ENCODE measurements at places on chromosomes 6 and 20. TPM values are rescaled to one million over a fixed set of nuclear protein-coding genes. Genes with fewer than 3 reads are reported as not detected.

The SLC17A1 gene
- total RNA-seq: not detected

The LY6G6C gene
- total RNA-seq: not detected

The UBD gene
- total RNA-seq: 3.6 TPM

The POU5F1 gene
- total RNA-seq: 5.3 TPM

The DEF6 gene
- 10.0 TPM for total RNA-seq

The SRMS gene
- not detected for total RNA-seq

The MAN1A1 gene
- total RNA-seq: 79.6 TPM

The MROH8 gene
- 2.3 TPM for total RNA-seq

The ADGRG6 gene
- 32.2 TPM for total RNA-seq

The SLC22A23 gene
- 73.1 TPM for total RNA-seq

The PNRC1 gene
- total RNA-seq: 165 TPM

The NHSL1 gene
- total RNA-seq: 55.6 TPM

The KHDC1L gene
- not detected for total RNA-seq

Measured in upper lobe of left lung (tissue), 6 donors.